Hair follicular keratinocyte (primary cell): ENCODE measurements at places on chromosomes 6 and 20. TPM values are rescaled to one million over a fixed set of nuclear protein-coding genes. Genes with fewer than 3 reads are reported as not detected.

RAB32 gene
- 116 and 132 TPM in 2 replicates for total RNA-seq

MCM8 gene
- total RNA-seq: 8.1 and 12.2 TPM in 2 replicates

SOX18 gene
- not detected in 2 replicates for total RNA-seq

MAP3K5 gene
- 5.3 and 7.1 TPM in 2 replicates for total RNA-seq

HLA-DMA gene
- total RNA-seq: 1.4 and 3.7 TPM in 2 replicates

B3GALT4 gene
- total RNA-seq: 2.2 and 4.5 TPM in 2 replicates

MAS1L gene
- total RNA-seq: not detected in 2 replicates

WFDC5 gene
- 0.23 and 1.6 TPM in 2 replicates for total RNA-seq

THBS2 gene
- total RNA-seq: 177 and 216 TPM in 2 replicates

BPI gene
- not detected in 2 replicates for total RNA-seq

DPPA5 gene
- not detected in 2 replicates for total RNA-seq

PDYN gene
- not detected in 2 replicates for total RNA-seq

MCHR2 gene
- total RNA-seq: not detected in 2 replicates

CGA gene
- total RNA-seq: not detected in 2 replicates

FLRT3 gene
- 38.8 and 72.3 TPM in 2 replicates for total RNA-seq

ECT2L gene
- total RNA-seq: not detected in 2 replicates

ADNP gene
- total RNA-seq: 15.8 and 21.7 TPM in 2 replicates

BAG2 gene
- total RNA-seq: 1.1 and 2.8 TPM in 2 replicates

TAGAP gene
- not detected in 2 replicates for total RNA-seq

GRM1 gene
- total RNA-seq: not detected in 2 replicates

FHL5 gene
- total RNA-seq: not detected in 2 replicates
